Hepatic stellate cell (primary cell): ENCODE measurements at places on chromosomes 12 and 14.
A peak's percentile ranks its signal among the peaks of the same experiment; 100 is the strongest.

DNA sequence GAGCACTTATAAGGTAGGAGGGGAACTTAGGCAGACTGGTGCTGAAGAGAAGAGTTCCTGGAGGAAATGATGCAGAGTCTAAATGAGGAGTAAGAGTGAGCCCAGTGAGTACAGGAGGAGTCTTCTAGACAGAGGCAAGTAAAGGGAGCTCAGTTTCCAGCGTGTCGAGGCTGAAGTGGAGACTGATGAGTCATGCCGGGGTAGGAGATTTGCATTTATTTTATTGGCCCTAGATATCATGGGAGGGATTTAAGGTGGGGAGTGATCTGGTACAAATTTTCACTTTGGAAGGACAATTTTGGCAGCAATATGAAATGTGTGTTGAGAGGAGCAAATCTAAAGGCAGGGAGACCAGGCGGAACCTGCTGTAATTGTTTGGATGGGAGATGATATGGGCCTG is 157.5 kb downstream of the TTC8 start:
- DNase-seq, result no peak

DNA sequence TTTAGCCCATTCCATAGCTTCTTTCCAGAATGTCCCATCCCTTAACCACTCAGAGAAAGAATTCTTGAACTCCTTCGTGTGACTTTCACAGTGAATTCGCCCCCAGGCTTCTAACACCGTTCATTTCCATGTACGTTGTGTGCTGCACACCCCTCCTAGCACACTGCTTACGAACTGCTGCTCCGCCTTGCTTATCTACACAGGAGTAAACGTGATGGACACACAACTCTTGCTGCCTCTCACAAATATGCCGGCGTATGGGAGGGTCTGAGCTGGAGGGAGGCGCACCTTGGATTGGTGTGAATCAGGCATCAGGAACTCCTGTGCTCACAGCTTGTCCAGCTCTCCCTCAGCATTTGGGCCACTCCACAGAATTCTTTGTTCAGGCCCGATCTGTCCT is 3.9 kb upstream of the ADGRD1 start:
- DNase-seq, result no peak

GRCh38 chr14:93040443-93040842 is 75.3 kb downstream of the ITPK1 start:
- DNase-seq, result no peak

DNA sequence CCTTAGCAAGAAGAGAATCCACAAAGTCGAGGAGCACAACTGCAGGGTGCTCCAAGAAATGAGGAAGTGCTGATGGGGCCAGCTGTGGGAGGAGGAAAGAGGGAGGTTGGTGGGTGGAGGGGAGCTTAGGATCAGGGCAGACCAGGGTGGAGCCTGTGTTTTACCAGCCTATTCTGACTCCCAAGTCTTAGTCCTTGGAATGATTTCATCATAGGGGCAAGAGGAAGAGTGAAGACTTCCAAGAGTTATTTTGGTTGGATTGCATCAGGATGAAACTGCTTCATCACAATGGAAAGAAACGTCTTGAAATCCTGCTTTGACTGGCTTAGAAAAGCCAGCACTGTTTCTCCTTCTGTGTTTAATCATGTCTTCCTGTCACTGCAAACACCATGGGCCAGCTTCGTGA is 194.0 kb downstream of the DPF3 start:
- peak; percentile 77 for DNase-seq

DNA sequence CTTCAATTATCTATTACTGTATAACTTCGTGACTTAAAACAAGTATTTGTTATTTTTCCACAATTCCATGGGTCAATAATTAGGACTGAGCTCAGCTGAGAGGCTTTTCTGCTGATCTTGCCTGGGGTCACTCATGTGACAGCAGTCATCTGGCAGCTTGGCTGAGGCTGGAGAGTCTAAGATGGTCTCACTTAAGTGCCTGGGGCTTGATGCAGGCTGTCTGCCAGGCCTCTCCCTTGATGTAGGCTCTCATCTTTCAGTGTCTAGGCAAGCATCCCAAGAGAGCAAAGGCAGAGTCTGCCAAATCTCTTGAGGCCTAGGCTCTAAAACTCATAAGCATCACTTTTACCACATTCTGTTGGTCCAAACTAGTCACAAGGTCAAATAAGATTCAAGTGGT is 93.2 kb downstream of the NKX2-1 start:
- no peak for DNase-seq

GRCh38 chr12:50156641-50157040 is 10.5 kb downstream of the CERS5 start:
- no peak for DNase-seq

DNA sequence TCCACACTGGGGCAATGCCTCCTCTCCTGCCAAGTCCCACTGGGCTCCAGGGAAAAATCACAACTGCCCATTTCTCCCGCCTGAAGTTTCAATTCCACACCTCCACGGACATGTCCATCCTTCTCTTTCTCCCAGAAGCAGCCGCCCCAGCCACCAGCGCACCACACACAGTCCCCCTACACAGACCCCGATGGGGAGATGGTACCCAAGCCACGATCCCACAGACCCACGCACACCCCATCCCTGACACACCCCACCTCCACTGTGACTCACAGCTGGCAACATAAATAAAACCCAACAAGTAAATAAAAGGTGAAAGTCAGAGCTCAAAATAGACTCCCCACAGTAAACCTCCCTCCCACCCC is 2.6 kb downstream of the MSI1 start:
- DNase-seq, result no peak

- DNase-seq, result no peak
Observed at GRCh38 chr12:2035431-2036055, 17.2 kb upstream of the CACNA1C start.
